Central memory CD8-positive, alpha-beta T cell (primary cell): ENCODE measurements at places on chromosomes 4 and X.

DNA sequence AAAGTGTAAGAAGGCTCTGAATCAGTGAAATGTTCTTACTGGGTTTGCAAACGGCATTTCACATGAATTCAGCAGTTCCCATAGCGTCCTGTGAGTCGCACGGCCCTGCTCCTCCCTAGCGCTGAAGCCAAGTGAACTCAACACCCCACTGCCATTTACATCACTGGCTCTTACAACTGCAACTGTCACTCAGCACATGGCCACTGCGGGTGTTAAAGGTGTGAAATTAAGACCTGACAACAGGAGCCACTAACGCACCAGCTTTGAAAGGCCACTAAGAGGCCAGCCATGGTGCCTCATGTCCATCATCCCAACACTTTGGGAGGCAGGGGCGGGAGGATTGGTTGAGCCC is 31.7 kb downstream of the RNF212 start:
- DNase-seq = no peak

- no peak for DNase-seq
Measured at GRCh38 chr4:138401334-138401733, 159.2 kb upstream of the SLC7A11 start.

GRCh38 chrX:40671126-40671525 is 23.8 kb upstream of the CXorf38 start:
- no peak for DNase-seq

- no peak for DNase-seq
Measured at GRCh38 chrX:69131886-69132285, 33.4 kb downstream of the PJA1 start.

DNA sequence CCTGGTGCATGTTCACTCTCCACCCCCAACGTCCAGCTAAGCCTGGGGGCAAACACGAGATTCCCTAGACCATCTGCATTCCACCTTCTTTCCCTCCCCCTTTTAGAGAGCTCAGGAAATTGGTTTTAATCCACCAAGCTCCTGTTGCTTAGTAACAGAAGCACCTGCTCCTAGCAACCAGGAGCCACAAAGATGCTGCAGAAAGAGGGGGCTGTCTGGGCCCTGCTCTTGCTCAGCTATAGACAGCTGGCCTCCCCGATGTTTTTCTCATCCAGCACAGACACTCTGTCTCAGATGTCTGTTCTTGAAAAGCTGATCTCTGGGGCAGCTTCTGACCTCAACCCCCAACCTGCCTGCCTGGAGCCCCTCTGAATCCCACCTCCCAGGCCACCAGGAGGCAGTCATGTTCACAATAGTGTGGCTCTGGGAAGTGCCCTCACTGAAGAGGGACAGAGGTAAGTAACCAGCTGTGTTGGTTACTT is 71.5 kb downstream of the SLC16A2 start:
- DNase-seq = no peak

DNA sequence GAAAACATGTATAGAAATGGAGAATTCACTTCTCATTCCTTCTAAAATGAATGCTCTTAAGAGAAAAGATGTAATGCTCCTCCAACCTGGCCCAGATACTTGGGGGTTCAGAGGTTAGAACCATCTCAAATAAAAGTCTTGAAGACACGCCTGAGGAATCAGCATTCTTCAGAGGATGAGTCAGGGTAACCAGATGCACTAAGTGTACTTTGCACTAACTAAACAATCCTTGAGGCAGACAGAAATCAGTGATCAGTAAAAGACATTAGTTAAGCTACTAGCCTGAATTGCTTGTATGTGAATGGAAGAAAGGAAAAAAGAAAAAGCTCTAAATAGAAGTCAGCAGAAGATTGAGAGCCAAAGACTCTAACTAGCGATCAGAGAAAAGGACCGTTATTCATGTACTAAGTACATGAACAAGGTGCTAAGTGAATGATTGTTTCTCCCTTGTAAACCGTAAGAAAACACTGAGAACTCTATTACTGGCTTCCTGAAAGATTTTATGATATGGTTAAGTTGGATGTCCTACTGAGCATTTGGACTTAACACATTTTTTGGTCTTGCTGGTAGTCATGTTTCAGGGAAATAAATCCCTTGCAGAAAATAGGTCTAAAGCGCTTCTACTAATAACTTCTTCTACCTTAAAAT is 738.3 kb downstream of the STPG2 start:
- DNase-seq = no peak

DNA sequence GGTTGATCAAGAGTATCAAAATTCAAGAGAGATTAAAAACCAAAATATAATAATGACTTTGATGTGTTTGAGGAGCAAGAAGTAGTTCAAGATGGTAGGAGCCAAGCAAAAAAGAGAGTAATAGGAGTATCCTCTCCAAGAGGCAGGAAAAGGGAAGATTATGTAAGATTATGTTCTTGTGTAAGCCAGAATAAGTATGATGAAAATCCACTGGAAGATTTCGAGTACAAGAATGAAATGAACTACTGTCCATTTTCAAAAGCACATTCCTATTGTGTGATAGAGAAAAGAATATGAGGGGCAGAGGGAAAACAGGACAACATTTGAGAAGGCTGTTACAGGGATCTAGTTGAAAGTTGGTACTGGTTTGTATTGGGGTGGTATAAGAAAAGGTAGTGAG is 659.6 kb upstream of the INTU start:
- no peak for DNase-seq

DNA sequence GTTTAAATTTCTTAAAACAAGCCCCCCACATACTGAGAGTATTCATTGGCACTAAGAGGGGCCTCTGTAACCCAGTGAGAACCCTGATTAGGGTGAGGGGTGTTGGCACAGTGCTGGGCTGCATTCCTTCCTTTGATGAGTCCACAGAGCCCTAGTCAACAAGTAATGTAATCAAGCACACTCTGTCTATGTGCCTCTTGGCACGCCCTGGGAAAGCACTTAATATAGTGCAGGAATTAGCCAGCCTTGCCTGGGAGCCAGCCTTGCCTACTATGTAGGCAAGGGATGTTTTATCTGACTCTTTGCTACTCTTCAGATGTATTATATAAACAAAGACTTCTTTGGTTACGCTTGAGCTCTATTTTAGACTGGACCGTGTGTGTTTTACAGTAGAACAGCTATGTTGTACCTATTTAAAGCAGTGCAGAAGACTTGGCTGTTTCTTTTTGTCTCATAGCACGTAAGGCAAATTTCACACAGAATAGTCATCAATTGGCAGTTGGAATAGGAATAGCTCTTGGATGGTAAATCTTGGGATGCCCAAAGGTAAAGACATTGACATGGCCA is 64.3 kb downstream of the FRAS1 start:
- DNase-seq = no peak

GRCh38 chr4:129110931-129111330 is 15.0 kb downstream of the C4orf33 start:
- no peak for DNase-seq
